ENCODE measurements at places on chromosomes 2 and 18.

- no peak overlapping the region for H3K27ac ChIP-seq
- H3K4me3 ChIP-seq: no peak overlapping the region
- no peaks in the 10 kb centered on the region for H3K36me3 ChIP-seq
- H3K27me3 ChIP-seq: peaks cover 3% of the 10 kb centered on the region
- no peaks in the 10 kb centered on the region for H3K4me1 ChIP-seq
These were observed 9.5 kb downstream of the ASB18 start for GRCh38 chr2:236254674-236255073.

DNA sequence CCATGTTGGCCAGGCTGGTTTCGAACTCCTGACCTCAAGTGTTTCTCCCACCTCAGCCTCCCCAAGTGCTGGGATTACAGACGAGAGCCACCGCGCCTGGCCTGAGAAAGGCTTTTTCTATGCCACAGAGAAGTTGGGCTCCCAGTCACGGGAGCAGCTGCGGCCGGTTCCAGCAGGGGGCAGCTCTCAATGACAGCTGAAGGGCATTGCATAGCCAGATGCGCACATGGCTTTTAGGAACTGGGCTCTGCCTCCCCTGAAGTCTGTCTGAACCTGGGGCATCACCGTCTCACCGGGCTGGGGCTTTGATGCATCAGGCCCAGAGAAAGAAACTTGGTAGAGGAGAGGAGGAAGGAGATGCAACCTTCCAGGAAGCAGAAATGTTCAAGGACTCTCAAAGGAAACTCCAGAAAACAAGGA is 84.2 kb upstream of the LAPTM4A start:
- no peaks in the 10 kb centered on the region for H3K4me1 ChIP-seq
- H3K27me3 ChIP-seq: peaks cover 17% of the 10 kb centered on the region
- H3K27ac ChIP-seq: no peak overlapping the region
- no peak overlapping the region for H3K4me3 ChIP-seq
- DNase-seq: peak; percentile 61

DNA sequence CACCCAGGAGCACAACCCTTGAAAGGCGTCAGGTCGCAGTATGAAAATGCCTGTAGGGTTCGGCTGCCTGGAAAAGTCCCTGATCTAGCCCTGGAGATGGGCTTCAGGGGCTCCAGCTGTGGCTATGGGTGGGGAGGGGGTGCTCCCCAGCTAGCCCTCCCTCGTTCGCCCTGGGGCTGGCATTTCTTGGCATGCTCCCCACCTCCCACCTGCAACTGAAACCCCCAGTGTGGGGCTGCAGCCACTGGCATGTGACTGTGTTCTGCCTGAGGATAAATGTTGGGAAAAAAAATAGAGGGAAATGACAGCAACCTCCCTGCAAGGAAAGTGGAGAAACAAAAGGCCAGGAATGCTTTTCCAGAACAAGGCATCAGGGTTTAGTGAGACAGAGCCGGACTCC is 109.2 kb downstream of the COPS8 start:
- no peak overlapping the region for H3K27ac ChIP-seq
- H3K4me1 ChIP-seq: no peaks in the 10 kb centered on the region
- H3K36me3 ChIP-seq: no peaks in the 10 kb centered on the region
- H3K27me3 ChIP-seq: peaks cover 19% of the 10 kb centered on the region
- H3K4me3 ChIP-seq: no peak overlapping the region

DNA sequence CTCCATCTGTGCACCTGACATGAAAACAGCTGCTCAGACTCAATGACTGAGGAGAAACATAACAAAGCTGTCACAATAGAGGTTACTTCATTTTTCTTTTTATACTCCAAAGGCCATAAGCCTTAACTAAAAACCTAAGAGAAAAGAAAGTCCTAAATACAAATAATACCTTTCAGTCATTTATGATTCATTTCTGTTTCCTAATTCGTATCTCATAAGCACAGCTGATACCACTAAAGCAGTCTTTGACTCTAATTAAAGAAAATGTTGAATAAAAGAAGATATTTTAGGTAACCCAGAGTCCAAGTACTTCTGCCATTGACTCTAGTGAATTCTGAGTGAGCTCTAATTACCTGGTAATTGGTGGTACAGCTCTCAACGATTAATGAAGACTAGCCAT is 20.6 kb downstream of the NEMP2 start:
- peaks cover 17% of the 10 kb centered on the region for H3K4me1 ChIP-seq
- DNase-seq: no peak
- no peak overlapping the region for H3K4me3 ChIP-seq
- H3K27me3 ChIP-seq: no peaks in the 10 kb centered on the region

Measured in activated CD8-positive, alpha-beta memory T cell treated with anti-CD3 and anti-CD28 coated beads, Interleukin-2, amount 10 ng/mL, durations not matched to agents 7 days and 5 days (primary cell).